Skeletal muscle cell (primary cell): ENCODE measurements at places on chromosomes 1 and 21.

DNA sequence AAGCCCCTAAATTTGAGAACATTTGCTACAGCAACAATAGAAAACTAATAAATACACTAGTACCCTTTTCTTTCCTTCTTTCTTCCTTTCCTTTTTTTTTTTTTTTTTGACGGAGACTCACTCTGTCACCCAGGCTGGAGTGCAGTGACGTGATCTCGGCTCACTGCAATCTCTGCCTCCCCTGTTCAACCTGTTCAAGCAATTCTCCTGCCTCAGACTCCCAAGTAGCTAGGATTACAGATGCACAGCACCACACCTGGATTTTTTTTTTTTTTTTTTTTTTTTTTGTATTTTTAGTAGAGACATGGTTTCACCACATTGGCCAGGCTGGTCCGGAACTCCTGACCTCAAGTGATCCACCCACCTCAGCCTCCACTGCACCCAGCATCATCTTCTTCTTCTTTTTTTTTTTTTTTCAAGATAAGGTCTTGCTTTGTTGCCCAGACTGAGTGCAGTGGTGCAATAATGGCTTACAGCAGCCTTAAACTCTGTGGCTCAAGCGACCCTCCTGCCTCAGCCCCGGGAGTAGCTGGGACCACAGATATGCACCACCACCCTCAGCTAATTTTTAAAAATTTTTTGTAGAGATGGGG, 19.6 kb upstream of the CBR3 start:
- DNase-seq = no peak

- DNase-seq = no peak
Measured at GRCh38 chr1:166273618-166274017, 106.8 kb upstream of the FAM78B start.

DNA sequence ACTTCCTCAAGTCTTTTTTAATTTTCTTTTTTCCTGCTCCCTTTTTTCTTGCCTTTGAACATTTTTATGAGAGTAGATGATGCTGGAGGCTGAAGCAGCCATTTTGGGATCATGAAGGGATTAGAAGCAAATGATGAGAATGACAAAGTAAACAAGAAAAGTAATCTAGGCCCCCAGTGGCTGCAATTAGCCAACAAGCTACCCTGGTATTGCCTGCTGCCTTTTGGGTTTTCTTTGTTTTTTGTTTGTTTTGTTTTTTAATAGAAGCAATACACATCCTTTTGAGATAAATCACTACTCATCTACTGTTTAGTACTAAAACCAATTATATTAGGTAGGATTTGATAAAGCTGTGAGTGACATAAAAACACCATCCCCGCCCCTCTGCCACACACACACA, 280.7 kb upstream of the ADGRL2 start:
- no peak for DNase-seq

GRCh38 chr1:174217248-174217647, 57.9 kb downstream of the RABGAP1L start:
- DNase-seq = no peak

DNA sequence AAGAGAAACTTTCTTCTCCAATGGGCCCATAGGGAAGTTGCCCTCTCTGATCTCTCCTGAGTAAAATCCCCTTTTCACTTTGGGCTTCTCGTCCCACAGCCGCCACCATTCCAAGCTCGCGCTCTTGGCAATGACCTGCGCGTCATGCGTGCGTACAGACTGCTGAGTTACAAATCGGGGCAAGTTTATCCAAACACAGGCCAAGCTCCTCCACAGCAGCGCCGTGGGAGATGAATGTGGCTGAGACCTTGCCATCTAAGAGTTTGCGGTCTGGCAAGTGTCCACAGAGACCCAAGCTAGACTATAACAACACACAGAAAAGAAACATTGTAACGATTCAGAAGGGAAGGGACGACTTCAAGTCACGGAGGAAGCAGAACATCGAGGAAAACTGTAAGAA, 116.3 kb upstream of the SOD1 start:
- peak; percentile 56 for DNase-seq

GRCh38 chr1:109482242-109482641, 1.5 kb upstream of the ATXN7L2 start:
- DNase-seq = no peak

- DNase-seq = no peak
Measured at GRCh38 chr1:191222206-191222605, 744.5 kb upstream of the BRINP3 start.

GRCh38 chr1:24643363-24644099, 429 bp downstream of the SRRM1 start:
- DNase-seq = no peak

DNA sequence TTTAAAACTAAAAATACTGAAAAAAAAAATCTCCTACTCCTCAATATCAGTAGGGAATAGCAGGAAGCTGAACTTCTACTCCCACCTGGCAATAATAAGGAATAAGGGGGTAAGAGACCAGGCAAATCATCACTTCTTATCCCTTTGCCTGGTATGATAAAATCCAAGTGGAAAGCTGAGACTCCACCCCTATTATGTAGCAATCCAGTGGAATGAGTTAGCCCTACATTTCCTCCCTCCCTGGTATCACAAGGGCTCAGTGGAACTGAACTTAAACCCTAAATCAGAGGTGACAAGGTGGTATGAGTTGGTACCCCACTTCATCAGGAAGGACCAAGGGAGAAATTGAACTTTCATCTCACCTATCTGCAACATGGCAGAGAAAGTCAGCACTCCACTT, 25.7 kb downstream of the TRIM33 start:
- DNase-seq = no peak

DNA sequence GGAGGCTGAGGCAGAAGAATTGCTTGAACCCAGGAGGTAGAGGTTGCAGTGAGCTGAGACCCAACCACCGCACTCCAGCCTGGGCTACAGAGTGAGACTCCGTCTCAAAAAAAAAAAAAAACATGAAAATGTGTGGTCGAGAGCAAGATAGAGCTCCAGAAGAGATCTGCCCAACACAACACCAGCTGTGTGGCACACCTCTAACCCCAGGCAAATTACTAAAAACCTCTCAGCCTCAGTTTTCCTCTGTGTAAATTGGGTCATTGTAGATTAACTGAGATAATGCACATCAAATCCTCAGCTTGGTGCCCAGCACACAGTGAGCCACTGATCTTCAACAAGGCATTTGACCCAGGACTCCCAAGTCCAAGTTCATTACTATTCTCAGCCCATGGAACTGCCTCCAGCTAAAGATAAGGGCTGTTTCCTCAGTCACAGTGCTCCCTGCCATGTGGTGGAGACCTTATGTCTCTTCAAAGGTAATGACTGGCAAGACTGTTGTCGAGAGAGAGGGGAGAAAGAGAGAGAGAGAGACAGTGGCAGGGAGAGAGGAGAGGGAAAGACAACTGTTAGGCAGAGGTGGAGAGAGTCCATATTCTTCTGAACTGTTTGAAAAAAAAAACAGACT, 58.1 kb downstream of the PTP4A2 start:
- DNase-seq = no peak

- no peak for DNase-seq
Measured at GRCh38 chr1:24069817-24070216, 42.1 kb downstream of the MYOM3 start.

GRCh38 chr1:211135342-211135950, 1.5 kb upstream of the KCNH1 start:
- DNase-seq = peak; percentile 19

DNA sequence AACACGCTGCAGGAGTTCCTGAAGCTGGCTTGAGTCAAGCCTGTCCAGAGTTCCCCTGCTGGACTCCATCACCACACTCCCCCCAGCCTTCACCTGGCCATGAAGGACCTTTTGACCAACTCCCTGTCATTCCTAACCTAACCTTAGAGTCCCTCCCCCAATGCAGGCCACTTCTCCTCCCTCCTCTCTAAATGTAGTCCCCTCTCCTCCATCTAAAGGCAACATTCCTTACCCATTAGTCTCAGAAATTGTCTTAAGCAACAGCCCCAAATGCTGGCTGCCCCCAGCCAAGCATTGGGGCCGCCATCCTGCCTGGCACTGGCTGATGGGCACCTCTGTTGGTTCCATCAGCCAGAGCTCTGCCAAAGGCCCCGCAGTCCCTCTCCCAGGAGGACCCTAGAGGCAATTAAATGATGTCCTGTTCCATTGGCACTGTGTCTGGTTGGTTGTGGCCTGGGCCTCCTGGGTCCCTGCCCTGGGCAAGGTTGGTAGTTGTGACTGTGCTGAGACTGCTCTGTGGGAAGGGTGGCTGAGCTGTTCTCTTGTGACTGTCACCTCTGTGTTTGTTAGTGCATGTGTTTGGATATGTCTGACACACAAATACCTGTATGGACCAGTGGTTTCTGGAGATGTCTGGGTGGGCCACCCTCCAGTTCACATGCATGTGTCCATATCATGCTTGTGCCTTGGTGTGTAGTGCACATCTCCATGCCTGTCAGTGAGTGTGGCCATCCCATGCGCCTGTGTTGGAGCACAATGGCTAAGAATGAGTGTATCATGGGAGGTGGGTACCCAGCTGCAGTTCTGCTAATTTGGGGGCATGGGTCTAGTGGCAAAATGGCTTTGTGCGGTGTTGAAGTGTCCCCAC, 1.4 kb downstream of the SH3BGRL3 start:
- no peak for DNase-seq

- peak; percentile 82 for DNase-seq
Measured at GRCh38 chr1:244163861-244164510, 112.9 kb downstream of the ZBTB18 start.

DNA sequence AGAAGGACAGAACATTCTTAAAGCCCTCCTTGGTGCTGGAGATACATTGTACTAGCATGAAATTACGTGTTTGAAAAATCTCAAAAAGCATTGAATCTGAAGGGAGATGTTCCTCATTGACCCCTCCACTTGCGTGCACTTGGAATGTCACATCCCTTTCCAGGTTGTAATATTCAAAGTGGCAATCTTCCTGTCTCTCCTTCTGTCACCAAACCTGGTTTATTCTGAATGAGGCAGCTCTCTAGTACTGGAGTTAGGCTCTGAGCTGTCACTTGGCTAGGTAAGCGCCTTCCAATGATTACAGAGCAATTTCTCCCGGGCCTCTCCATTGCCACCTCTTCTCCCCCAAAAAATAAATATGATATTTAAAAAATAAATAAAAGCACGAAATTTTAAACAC, 855 bp downstream of the DSCAM start:
- DNase-seq = no peak

DNA sequence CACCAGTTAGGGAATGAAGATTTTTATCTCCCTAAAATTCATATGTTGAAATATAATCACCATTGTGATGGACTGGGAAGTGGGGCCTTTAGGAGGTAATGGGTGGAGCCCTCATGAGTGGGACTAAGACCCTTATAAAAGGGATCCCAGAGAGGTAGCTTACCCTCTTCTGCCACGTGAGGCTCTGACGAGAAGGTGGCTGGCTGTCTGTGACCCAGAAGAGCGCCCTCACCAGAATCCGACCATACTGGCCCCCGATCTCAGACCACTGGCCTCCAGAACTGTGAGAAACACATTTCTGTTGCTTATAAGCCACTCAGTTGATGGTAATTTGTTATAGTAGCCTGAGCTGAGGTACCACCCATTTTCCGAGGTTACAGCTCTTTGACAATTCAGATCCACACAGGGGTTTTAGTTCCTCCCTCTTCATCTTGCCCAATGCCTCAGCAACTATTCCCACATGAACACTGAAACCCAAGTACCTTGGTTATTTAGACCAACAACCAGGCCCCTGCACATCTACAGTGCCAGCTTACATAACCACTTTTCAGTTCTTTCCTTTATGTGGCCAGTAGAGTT, 27.6 kb upstream of the HUNK start:
- no peak for DNase-seq
